ENCODE measurements at places on chromosomes 4 and X.

DNA sequence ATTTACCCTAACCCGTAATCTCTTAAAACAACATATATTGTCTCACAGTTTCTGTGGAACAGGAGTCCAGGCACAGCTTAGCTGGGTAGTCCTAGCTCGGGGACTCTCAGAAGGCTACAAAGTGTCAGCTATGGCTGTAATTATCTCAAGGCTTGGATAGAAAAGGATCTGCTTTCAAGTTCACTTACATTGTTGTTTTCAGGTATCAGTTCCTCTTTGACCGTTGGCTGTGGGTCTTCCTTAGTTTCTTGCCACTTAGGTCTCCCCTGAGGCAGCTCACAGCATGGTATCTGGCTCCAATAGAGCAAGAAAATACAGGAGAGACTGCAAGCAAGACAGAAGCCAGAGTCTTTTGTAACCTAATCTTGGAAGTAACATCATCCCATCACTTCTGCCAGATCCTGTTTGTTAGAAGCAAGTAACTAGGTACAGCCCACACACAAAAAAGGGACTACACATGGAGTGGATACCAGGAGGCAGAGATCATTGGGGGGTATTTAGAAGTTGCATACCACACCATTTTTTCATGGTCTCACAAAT, 137.0 kb downstream of the MAGEB5 start:
- DNase-seq: no peak

DNA sequence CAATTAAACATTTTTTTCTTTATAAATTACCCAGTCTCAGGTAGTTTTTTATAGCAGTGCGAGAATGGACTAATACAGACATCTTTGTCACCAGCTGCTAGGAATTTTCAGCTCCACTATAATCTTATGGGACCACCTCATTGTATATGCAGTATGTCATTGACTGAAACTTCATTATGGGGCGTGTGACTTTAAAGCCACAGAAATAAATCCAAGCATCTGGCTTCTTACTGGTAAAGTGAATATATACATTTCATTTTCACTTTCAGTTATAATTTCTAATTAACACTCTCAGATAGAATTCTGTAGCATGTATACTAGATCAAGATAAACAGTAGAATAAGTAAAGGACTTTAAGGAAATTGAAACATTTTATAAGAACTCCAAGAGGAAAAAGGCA, 21.9 kb downstream of the IL15 start:
- DNase-seq: no peak

DNA sequence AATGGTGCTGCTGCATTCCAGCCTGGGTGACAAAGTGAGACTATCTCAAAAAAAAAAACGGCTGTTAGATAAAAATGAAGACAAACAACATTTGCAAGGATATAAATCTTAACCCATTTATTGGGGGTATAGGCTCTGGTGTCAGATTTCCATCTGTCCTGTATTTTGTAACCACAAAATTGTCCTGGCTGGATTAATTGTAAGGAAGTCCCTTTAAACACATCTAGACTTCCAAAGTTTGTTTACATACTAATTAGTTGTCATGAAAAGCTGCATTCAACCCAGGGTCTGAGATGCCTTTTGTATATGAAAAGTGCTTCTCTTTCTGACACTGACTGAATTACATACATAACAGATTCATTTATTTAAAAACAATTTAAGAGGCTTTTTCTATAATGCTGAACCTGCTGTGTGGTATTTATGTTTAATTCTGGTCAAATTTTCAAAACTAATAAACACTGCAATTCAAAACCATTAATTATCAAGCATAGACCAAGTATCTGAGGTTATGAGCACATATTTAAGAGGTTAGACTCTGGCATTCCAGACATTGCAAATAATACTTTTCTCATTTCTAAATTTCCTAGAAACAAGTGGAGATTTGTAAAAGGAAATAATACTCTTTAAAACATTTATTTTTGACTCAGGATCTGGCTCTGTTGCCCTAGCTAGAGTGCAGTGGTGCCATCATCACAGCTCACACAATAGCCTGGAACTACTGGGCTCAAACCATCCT, 17.5 kb upstream of the UGDH start:
- DNase-seq: no peak

DNA sequence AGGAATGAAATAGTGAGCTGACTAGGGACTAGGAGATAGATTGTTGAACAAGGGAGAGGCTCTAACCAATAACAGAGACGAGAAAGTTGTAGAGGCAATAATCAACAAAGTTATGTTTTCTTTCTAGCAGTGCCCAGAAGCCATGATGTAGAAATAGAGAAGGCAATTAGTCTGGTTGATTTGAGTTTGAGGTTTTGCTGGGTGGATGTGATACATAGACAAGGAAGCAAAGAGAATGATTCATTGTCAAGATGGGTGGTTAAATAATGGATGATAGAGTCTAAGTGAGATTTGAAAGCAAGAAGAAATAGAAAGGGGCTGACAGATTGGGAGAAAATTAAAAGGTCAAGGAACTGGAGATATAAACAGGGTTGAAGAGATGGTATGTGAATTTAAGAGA, 11.2 kb downstream of the RBM41 start:
- DNase-seq: no peak

GRCh38 chr4:24482871-24483270, 101.5 kb downstream of the DHX15 start:
- no peak for DNase-seq
